MCF 10A (cell line): ENCODE measurements at places on chromosomes 3 and 15. TPM values are rescaled to one million over a fixed set of nuclear protein-coding genes. Genes with fewer than 3 reads are reported as not detected.
A peak's percentile ranks its signal among the peaks of the same experiment; 100 is the strongest.

GRCh38 chr3:97883736-97884135, 61.9 kb downstream of the CRYBG3 start:
- no peak overlapping the region for H3K4me3 ChIP-seq
- H3K27ac ChIP-seq: no peak overlapping the region
- peaks cover 20% of the 10 kb centered on the region for H3K4me1 ChIP-seq
- DNase-seq: no peak

DNA sequence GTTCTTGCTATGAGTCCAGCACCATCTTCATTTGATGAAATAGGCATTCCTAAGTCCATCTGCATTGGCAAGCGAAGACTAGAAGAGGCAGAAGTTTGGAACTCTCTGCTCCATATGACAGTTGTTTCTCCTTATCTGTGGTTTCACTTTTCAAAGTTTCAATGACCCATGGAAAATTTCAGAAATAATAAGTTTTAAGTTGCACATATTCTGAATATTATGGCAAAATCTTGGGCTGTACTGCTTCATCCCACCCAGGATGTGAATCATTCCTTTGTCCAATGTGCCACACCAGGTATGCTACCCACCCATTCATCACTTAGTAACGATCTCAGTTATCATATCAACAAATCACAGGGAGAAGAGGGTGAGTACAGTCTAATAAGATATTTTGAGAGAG, 647.9 kb downstream of the GRM7 start:
- peak; percentile 9 for DNase-seq
- H3K36me3 ChIP-seq: no peaks in the 10 kb centered on the region
- H3K4me1 ChIP-seq: peaks cover 48% of the 10 kb centered on the region
- no peak overlapping the region for H3K4me3 ChIP-seq

- peak overlapping the region; percentile 86 for H3K27ac ChIP-seq
- DNase-seq: no peak
- no peak overlapping the region for H3K4me3 ChIP-seq
- peaks cover 17% of the 10 kb centered on the region for H3K4me1 ChIP-seq
- no peaks in the 10 kb centered on the region for H3K27me3 ChIP-seq
Observed at GRCh38 chr3:11195201-11195600, 40.9 kb downstream of the HRH1 start.

DNA sequence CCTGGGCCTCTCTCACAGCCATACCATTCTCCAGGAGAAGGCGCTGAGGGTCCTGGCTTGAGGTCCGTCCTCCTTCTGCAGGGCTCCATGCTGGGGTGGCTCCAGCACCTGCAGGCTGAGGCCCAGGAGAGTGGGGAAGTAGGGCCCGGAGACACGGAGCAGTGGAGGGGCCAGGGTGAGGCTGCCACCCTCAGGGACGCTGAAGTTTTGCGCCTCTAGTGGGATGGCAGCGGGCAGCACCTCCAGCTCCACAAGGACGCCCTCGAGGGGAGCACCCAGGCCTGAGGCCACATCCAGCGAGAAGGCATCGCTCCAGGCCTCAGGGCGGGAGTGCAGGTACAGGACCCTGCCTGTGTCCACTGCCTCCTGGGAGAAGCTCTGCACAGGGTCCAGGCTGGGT, 27.5 kb downstream of the CSPG4 start:
- H3K36me3 ChIP-seq: no peaks in the 10 kb centered on the region
- no peak overlapping the region for H3K4me3 ChIP-seq
- no peak overlapping the region for H3K27ac ChIP-seq
- no peaks in the 10 kb centered on the region for H3K27me3 ChIP-seq
- no peaks in the 10 kb centered on the region for H3K4me1 ChIP-seq

GRCh38 chr15:42207674-42208579, at the start of gene VPS39:
VPS39 (minus strand) TSS chr15:42208304; CDS start chr15:42208153, 151 bp downstream.
- peak within 1 kb of the TSS; percentile 95 for H3K4me3 ChIP-seq
- H3K27me3 ChIP-seq: no peaks in the 10 kb centered on the region
- peaks cover 49% of the 10 kb centered on the region for H3K36me3 ChIP-seq
- H3K27ac ChIP-seq: peak within 1 kb of the TSS; percentile 92
- peak; percentile 75 for DNase-seq

DNA sequence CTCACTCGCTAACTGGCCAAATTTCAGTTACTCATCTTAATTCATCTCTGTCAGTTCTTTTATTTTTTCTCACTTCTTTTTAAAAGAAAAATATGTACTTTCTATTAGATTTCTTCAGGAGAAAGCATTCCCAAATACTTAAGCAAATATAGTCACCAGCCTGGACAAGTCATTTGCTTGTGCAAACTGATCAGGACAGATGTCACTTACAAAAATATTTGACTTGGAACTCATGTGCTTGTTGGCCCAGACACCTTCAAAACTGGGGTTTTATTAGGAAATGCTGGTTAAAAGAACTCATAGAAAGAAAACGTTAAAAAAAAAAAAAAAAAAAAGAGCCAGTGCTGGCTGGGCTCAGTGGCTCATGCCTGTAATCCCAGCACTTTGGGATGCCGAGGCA, 31.3 kb upstream of the FOXP1 start:
- no peak overlapping the region for H3K27ac ChIP-seq
- no peaks in the 10 kb centered on the region for H3K36me3 ChIP-seq

DNA sequence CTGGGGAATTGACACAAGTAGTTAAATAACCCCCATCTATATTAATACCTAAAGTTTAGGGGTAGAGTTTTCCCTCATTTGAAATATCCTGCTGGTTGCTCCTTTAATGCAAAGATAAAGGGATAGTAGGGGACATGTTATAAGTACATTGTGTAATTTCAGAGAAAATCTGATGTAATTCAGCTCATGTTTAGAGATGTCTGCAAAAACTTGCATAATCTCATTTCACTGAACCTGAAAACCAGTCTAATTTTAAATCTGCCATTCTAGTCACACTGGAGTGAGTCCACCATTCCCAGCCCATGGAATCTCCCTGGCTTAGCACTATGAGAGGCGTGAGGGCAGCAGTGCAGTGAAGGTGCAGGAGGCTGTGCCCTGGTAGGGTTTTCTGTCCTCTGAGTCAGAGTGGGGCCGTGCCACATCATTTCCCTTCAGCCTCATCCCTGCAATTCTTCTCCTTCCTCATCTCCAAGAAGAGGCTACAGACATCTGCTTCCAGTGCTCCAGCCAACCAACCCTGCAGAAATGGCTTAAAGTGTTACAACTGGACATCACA, 246.3 kb upstream of the UMPS start:
- H3K4me1 ChIP-seq: no peaks in the 10 kb centered on the region
- H3K4me3 ChIP-seq: no peak overlapping the region
- no peak overlapping the region for H3K27ac ChIP-seq

GRCh38 chr3:100761951-100762350, 52.7 kb downstream of the TFG start:
- DNase-seq: no peak
- no peaks in the 10 kb centered on the region for H3K27me3 ChIP-seq
- H3K4me1 ChIP-seq: peaks cover 13% of the 10 kb centered on the region
- no peaks in the 10 kb centered on the region for H3K36me3 ChIP-seq

DNA sequence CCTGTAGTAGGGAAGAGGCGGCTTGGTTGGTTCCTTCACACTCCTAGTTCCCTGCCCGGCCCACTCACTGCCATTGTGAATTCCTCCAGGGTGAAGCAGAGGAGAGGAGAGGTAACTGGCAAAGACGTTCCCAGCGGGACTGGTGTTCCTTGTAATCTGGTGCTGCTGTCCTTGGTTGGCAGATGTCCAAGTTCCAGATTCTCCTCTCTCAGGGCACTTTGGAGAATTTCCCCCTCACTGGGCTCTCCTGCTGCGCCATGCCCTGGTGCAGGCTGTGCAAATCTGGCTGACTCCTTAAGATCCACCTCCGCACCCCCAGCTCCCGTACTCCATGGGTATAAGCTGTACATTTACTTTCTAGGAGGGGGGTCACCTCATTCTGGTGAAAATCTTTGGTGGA, 37.3 kb downstream of the THSD4 start:
- H3K27me3 ChIP-seq: no peaks in the 10 kb centered on the region
- no peak overlapping the region for H3K4me3 ChIP-seq
- H3K4me1 ChIP-seq: peaks cover 22% of the 10 kb centered on the region
- DNase-seq: no peak
- no peaks in the 10 kb centered on the region for H3K36me3 ChIP-seq

DNA sequence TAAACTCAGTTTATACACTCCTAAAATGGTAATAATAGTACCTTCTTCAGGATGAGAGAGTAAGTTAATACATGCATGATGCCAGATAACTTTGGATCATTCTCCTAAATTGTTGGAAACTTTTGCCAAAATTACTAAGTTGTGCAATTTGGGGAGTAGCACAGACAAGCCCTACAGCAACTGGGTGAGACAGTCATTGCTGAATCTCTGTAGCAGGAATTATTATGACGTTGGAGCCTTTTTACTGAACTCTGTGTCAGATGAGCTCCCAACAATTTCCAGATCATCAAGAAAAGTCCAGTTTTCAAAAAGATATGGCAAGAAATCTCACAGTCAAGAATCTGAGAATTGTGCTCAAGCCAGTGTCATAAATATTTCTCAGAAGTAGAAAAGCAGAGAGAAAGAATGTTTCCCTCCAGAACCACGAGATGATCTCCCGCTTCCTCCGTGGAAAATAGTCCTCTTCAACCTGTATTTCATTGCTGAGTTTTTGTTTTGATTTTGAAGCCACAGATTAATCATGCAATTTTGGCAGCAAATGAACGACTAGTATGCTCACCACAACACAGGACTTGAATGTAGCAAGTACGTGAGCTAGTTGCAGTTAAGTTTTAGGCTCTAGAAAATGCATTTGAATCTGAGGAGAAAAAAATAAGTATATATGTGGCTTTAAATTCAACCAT, 485.4 kb downstream of the CNTN6 start:
- peak overlapping the region; percentile 96 for H3K27ac ChIP-seq
- no peaks in the 10 kb centered on the region for H3K36me3 ChIP-seq
- peak; percentile 68 for DNase-seq
- peaks cover 22% of the 10 kb centered on the region for H3K4me1 ChIP-seq
- no peaks in the 10 kb centered on the region for H3K27me3 ChIP-seq

- H3K27me3 ChIP-seq: no peaks in the 10 kb centered on the region
- H3K4me1 ChIP-seq: peaks cover 8% of the 10 kb centered on the region
- H3K4me3 ChIP-seq: no peak overlapping the region
Observed at GRCh38 chr15:94174399-94174802, 57.0 kb upstream of the MCTP2 start.

DNA sequence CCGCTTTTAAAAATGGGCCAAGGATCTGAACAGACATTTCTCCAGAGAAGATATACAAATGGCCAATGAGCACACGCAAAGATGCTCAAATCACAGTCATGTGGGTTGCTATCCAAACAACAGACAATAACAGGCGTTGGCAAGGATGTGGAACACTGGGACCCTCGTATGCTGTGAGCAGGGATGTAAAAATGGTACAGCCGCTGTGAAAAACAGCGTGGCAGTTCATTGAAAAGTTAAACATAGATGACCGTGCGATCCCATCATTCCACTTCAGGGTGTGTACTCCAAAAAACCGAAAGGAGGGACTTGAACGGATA, 6.7 kb upstream of the LRRC15 start:
- H3K36me3 ChIP-seq: no peaks in the 10 kb centered on the region
- DNase-seq: no peak
- no peak overlapping the region for H3K4me3 ChIP-seq
- no peaks in the 10 kb centered on the region for H3K4me1 ChIP-seq

- no peak overlapping the region for H3K4me3 ChIP-seq
- no peak for DNase-seq
- peaks cover 71% of the 10 kb centered on the region for H3K27me3 ChIP-seq
- no peak overlapping the region for H3K27ac ChIP-seq
- H3K4me1 ChIP-seq: no peaks in the 10 kb centered on the region
Observed at GRCh38 chr3:85594676-85595075, 635.9 kb downstream of the CADM2 start.

DNA sequence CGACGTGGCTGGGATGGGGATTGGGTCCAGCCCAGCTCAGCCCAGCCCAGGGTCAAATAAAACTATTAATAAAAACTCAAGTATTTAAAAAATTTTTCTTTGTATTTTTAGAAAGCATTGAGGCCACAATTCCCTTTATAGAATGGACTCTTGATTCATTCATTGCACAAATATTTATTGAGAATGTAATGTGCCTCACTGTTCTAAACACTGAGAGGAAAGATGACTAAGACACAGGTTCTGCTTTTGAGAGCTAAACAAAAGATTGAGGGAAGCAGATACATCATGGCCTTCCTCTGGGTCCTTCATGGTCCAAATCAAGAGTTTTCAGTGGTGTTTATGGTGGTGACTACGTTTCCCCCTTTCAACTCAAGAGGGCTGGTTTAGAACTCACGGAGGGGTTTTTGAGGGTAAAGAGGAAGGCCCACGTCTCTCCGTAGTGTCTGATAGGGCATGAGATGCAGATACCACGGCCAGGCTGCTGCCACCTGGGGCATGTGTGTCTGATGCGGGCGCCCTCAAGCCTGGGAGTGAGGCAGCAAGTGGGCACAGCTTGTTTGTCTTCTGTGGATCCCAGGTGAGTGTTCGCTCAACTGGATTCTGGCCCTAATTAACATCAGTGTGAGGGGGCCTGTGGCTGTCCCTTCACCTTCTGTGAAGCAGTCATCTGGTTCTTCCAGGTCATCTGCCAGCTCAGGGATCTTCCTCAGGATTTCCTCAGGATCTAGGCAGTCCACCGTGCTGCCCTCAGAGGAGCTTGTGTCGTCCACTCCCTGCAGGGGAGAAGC, 73.5 kb upstream of the SCN5A start:
- H3K4me3 ChIP-seq: no peak overlapping the region

DNA sequence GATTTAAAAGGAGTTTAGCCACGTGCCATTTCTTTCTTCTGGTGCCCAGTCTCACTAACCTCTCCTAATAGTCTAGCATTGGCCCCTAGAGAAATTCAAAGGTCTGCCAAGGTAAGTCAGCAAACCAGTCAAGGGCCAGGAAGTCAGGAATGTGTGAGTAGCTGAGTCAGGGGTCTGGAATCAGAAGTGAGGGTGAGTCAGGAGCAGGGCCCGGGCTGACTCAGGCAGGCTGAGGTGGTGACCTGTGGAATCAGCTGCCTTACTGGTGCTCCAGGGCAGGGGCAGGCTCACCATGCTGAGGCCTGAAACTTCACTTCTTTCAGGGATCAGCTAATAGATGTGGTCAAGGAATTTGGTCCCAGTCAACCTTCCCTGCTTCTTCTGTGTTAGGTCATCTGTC, 105.8 kb upstream of the MYZAP start:
- peaks cover 13% of the 10 kb centered on the region for H3K4me1 ChIP-seq
- peak overlapping the region; percentile 6 for H3K27ac ChIP-seq
- H3K36me3 ChIP-seq: no peaks in the 10 kb centered on the region
- no peak overlapping the region for H3K4me3 ChIP-seq
- DNase-seq: peak; percentile 92

- H3K4me3 ChIP-seq: no peak overlapping the region
- no peaks in the 10 kb centered on the region for H3K27me3 ChIP-seq
- peaks cover 45% of the 10 kb centered on the region for H3K36me3 ChIP-seq
- no peak overlapping the region for H3K27ac ChIP-seq
Observed at GRCh38 chr3:47056705-47057104, 77.2 kb downstream of the NBEAL2 start.

ARL13B gene
- total RNA-seq: 22.0 and 26.0 TPM in 2 replicates

GOLGA8G gene
- total RNA-seq: 0.09 TPM in 1 of 2 replicates, not detected in the other

HHATL gene
- not detected in 2 replicates for total RNA-seq

NUP210 gene
- total RNA-seq: 6.9 and 8.4 TPM in 2 replicates

RLBP1 gene
- total RNA-seq: not detected in 2 replicates

HIGD2B gene
- not detected in 2 replicates for total RNA-seq

RHOV gene
- 1.2 and 1.7 TPM in 2 replicates for total RNA-seq

CYFIP1 gene
- 85.7 and 99.1 TPM in 2 replicates for total RNA-seq

NIT2 gene
- total RNA-seq: 37.0 and 42.6 TPM in 2 replicates
